ENCODE measurements at places on chromosomes 3 and 15.

DNA sequence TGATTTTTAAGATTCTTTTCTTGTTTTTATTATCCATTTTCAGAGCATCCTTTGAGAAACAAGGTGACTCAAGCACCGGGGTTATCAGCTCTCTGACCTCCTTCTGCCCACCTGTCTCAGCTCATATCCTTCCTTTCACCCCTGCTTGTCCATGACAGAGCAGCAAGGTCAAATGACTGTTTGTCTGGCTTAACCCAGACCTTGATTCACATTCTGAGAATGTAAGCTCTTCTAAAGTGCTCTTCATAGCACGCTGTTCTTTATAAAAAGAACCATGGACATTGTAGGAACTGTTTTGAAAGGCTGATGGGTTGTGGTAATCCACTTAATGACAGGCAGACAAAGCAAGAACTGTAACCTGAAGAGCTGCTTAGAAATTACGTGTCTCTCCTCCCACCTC, 122.5 kb downstream of the CHST2 start:
- DNase-seq, result no peak

DNA sequence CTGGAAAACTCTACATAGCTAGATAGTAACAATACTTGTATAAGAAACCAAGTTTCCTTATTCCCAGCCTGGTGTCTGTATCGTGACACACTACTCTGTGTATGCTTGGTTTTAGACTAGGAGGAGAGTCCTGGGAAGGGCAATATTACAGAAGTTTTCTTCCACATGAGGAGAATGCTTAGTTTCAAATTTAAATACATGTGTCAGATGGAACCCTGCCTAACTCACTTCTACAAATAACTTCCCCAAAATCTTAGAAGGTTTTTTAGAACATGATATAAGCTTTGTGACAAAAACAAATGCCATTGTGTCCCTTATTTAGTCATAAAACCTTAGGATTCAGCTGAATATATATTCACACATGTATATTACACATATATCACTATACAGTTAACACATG, 7.2 kb upstream of the IL20RB start:
- DNase-seq, result no peak

- no peak for DNase-seq
Measured at GRCh38 chr3:58326267-58326900, 6.3 kb upstream of the PXK start.

- no peak for DNase-seq
Measured at GRCh38 chr15:37109168-37109871, 9.0 kb upstream of the MEIS2 start.

GRCh38 chr3:195087328-195087727, 183.6 kb downstream of the XXYLT1 start:
- no peak for DNase-seq

- DNase-seq, result no peak
Measured at GRCh38 chr15:85494048-85494777, 113.8 kb downstream of the AKAP13 start.

GRCh38 chr3:130933801-130934345, 40.0 kb downstream of the ATP2C1 start:
- DNase-seq, result no peak

DNA sequence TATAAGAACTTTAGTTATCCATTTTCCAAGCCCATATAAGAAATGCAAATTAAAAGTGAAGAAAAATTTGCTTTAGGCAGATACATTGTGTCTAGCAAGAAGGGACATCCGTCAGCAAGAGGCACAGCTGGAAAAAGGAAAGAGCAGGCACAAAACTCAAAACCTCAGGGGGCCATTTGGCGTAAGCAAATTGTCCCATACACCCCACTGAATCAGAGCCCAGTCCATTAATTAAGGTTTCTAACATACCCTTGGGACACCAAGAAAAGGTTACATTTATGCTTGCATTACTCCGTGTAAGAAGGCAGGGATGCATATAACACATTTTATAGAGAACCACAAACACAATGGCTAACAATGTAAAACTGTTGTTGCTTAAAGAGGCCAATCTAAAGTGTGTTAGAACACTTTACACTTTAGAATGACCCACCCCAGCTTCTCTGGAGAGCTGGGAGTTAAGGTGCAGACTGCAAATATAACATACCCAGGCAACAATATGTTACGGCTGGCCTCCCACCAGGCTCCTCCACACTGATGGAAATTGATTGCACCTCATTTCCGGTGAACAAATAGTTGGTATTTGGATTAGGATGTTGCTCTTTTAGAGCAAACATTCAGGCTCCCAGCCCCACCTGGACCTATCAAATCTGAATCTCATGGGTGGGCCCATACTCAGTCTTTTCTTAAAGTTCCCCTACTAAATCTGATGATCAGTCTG, 23.2 kb downstream of the SEMA5B start:
- no peak for DNase-seq

GRCh38 chr15:76840830-76841460, 64.2 kb downstream of the SCAPER start:
- no peak for DNase-seq

DNA sequence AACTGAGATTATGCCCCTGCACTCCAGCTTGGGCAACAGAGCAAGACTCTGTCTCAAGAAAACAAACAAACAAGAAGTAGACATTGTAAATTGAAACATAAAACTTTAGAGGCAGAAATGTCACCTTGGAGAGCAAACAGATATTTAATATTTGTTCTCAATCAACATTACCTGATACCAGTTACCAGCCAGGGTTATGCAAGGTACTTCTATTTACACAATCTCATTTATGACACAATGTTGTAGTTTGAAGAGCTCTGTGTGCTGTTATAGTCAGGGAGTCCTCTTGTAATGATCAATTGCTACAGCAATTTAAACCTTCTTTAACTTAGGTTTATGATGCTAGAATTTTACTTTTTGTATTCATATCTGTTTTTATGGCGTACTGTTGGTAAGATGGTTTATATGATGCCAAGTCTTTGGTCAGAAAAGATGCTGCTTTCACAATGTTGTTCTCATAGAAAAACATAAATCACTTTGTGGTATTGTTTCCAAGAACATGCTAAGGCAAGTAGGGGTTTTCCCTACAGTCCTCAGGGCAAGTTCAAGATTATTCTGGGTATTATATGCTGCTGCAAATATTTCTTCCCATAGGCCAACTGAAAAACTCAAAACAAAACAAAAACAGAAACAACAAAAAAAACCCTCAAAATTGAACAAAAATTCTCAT, 173.5 kb downstream of the TNIK start:
- DNase-seq, result no peak

- DNase-seq, result no peak
Measured at GRCh38 chr3:23831517-23832394, 26.0 kb downstream of the UBE2E1 start.

GRCh38 chr3:137106612-137107240, 148.9 kb downstream of the IL20RB start:
- DNase-seq, result no peak

- DNase-seq, result no peak
Measured at GRCh38 chr3:102605153-102605552, 170.3 kb downstream of the ZPLD1 start.

- DNase-seq, result peak; percentile 89
Measured at GRCh38 chr3:77475507-77475906, 435.6 kb downstream of the ROBO2 start.

DNA sequence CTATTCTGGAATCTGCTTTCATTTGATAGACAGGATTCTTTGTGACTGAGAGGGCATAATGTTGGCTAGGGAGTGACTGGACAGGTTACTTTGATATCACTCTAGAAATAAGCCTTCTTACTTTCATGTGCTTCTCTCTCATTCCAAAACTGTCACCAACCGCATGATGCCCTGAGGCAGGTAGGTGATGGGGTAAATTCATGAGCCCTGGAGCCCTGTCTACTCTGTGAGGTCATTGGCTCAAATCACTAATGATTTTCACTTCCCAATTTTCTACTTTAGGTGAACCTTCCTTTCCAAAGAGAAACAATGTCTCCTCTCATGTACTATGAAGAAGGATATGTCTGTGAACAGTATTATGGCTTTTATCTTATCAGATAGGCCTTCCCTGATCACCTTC, 596.7 kb downstream of the TUSC7 start:
- no peak for DNase-seq

GRCh38 chr3:135133905-135134683, 339.0 kb downstream of the EPHB1 start:
- no peak for DNase-seq

DNA sequence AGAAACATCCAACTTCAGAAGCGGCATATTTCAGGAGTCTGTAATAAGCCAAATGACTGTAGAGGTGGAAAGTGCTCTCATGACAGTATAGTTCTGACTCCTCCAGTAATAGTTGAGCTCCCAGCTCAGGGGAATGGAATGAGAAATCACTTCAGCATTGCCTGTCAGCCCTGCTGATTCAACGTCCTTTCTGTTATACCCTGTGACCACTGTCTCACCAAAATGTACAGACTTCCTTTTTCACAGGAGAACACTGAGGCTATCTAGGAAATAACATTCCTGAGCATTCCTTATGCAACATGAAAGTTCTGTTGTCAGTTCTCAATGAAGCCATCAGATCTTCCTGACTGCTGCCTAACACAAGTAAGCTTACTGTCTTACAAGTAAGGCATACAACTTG, 284.5 kb upstream of the MME start:
- DNase-seq, result no peak

GRCh38 chr15:80106051-80106450, 46.6 kb downstream of the ZFAND6 start:
- DNase-seq, result no peak

GRCh38 chr3:27134171-27134796, 234.9 kb downstream of the NEK10 start:
- no peak for DNase-seq

GRCh38 chr15:87487484-87487883, 769.1 kb downstream of the NTRK3 start:
- DNase-seq, result no peak

- no peak for DNase-seq
Measured at GRCh38 chr3:53243165-53243564, 12.7 kb downstream of the TKT start.

GRCh38 chr3:20682573-20682972, 496.6 kb upstream of the SGO1 start:
- no peak for DNase-seq

Data from NCI-H524 treated with DMSO at 0.1 percent for 48 hours (cell line).